Diencephalon (tissue), 1 donor: ENCODE measurements at places on chromosomes 2 and 18. TPM values are rescaled to one million over a fixed set of nuclear protein-coding genes. Genes with fewer than 3 reads are reported as not detected.

Gene TUBB8B
- total RNA-seq, result 0.69 TPM

Gene TEX44
- total RNA-seq, result not detected

Gene UCN
- 0.92 TPM for total RNA-seq

Gene CTLA4
- total RNA-seq, result 0.23 TPM

Gene SKOR2
- 0.23 TPM for total RNA-seq
